ENCODE measurements at places on chromosomes 6 and 20.

- DNase-seq, result no peak
Measured at GRCh38 chr20:10309326-10309725, 90.7 kb downstream of the SNAP25 start.

DNA sequence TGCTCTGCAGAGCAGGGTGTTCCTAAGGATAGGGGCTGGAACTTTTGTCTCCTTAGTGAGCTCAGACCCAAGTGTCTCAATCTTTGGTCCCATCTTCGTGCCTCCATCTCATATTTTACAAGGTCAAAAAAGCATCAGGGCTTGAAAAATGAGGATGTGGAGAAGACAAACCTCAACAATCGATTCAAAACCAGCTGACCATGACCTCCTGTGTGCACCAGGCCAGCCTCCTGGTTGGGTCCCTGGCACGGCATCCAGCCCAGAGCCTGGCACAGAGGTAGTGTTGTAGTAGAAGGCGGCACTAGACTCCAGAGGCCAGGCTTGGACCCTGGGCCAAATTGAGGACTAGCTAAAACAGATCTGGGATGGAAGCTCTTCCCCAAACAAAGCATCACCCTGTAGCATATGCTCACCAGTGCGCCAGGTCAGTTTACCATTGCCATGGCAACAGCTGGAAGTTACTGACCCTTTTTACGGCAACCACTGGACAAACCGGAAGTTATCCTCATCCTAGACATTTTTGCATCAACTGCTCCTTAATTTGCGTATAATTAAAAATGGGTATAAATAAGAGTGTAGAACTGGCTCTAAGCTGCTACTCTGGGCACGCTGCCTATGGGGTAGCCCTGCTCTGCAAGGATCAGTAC is 69.3 kb upstream of the BLCAP start:
- no peak for DNase-seq

DNA sequence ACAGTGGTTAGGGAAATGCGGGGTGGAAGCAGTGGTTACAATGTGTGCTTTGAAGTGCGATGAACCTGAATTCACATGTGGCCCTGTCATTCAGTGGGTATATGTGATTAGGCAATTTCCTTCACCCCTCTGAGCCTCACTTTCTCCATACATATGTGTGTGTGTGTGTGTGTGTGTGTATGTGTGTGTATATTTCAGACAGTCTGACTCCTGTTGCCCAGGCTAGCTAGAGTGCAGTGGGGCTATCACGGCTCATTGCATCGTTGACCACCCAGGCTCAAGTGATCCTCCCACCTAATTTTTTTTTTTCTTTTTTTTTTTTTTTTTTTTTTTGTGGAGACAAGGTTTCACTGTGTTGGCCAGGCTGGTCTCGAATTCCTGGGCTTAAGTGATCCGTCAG is 6.3 kb downstream of the PPP1R14C start:
- no peak for DNase-seq

DNA sequence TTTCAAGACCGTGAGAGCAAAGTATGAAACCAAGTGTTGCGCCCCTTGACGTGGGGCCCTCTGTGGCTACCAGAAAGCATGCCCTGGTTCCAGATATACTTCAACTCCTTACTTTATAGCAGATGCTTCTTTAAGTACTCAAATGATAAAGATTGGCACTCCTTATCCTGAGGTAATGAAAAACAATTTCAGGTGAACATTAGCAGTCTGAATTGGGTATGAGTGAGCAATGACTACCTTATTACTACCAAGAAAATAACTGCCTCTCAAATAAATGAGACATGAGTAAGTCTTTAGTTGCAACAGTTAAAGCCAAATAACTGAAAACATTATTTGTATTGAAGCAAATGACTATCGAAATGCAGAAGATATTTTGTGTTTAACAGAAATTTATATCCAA is 408.7 kb downstream of the MMUT start:
- no peak for DNase-seq

DNA sequence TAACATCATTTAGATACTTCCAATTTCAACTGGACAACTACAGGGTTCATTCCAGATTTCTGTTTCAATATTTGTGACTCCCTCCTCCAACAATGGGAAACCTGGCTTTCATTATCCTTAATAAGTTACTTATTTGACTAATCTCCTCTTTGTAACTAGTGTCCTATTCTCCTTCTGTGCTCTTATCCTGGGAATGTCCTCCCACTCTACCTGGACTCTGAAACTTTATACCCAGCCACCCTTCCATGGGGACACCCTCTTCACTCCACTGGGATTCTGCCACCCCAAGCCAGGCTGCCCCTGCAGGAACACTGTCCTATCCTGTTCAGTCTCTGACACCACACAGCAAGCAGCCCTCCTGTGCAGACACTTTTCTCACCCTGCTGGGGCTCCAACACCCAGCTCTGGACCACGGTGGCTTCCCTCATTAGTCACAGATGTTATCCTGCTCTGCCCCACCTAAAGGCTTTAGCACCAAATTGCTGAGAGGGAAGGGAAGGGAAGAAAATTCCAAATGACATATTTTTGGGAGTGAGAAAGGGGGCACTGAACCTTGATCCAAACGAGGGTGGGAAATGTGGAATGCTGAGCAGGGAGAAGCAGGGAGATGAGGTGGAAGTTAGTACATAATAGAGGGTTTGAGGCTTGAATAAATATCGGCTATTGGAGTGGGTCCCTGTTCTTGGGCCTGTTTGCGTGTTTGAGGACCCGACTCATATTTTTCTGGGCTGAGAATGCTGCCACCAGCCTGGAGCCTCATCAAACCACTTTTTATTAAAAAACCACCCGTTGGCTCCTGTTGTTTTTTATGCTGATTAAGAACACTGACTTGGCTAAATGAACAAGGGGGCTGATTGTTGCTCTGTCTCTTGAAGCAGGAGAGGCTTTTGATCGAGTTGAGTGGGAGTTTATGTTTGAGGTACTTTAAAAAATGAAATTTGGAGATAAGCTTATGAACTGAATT is 54.0 kb upstream of the AKIRIN2 start:
- no peak for DNase-seq

GRCh38 chr6:144590532-144590931 is 305.4 kb downstream of the UTRN start:
- no peak for DNase-seq

- DNase-seq, result no peak
Measured at GRCh38 chr6:16130437-16130891, 1.6 kb downstream of the MYLIP start.

GRCh38 chr6:24205020-24205492 is 79.0 kb downstream of the NRSN1 start:
- no peak for DNase-seq

Data from cardiac septum (tissue), 1 donor.